Non-pigmented ciliary epithelial cell (primary cell): ENCODE measurements at places on chromosomes 7 and 10.

DNA sequence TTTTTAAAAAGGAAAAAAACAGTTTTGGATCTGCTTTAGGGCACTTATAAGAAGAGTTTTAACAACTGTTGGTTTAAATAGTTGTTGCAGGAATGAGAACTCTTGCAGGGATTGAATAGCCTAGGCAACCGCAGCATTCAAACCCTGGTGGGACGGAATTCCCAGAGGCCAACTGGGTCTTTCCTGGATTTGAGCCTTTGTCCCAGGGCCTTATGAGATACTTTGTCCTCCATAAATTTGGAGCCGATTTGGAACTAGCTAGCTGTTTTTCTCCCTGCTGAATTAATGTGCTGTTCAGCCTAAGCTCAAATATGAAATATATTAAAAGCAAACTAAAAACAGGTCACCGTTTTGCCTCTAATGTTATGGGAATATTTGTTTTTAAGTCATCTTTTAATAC lies 109.6 kb downstream of the LRMDA start:
- DNase-seq = no peak

- no peak for DNase-seq
Observed at GRCh38 chr7:12422554-12423320, 19.1 kb upstream of the VWDE start.

- DNase-seq = no peak
Observed at GRCh38 chr7:46033592-46033991, 112.5 kb upstream of the IGFBP3 start.

DNA sequence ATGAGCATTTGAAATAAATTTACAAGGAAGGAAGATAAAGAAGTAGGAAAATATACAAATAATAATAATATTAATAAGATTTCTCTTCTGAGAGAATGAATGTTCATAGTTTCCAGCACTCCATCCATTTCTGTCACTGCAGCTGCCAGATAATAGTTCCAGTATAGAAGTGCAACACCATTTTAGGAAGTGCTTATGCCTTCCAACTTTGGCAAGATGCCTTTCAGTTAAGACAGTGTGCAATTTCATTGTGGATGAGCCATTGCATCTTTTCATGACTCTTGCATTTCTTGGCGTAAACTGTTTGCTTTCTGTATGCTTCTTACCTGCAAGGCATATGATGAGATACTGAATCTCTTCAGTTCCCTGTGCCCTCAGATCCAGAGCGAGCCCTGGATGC lies 185.0 kb downstream of the PDE1C start:
- DNase-seq = no peak

DNA sequence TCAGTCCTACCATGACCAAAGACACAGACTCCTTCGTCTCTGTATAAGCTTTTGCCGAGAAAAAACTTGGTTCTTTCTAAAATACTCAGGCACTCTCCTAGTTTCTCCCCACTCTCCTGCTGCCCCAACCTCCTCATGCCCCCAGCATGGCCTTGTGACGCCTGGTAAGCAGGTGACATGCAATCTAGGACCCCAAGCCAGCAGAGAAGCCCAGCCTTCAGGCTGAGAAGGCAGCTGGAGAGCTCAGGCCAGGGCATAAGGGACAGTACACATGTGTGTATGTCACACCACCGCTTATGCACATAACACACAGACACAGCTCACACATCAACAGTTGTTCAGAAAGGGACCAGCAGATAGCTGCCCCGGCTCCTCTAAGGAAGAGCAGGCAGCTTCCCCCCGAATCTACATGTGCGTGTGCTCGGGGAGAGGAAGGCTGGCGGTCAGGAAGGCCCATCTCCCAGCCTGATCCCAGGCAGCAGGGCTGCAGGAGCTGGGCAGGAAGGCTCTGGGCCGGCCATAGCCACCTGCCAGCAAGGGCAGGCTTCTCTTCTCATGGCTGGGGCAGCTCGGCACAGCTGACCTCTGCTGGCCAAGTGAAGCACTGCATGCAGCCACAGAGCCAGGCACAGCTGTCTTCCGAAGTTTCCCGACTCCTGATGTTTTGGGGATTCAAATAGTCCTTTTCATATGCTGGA lies 8.5 kb downstream of the DDX56 start:
- no peak for DNase-seq

DNA sequence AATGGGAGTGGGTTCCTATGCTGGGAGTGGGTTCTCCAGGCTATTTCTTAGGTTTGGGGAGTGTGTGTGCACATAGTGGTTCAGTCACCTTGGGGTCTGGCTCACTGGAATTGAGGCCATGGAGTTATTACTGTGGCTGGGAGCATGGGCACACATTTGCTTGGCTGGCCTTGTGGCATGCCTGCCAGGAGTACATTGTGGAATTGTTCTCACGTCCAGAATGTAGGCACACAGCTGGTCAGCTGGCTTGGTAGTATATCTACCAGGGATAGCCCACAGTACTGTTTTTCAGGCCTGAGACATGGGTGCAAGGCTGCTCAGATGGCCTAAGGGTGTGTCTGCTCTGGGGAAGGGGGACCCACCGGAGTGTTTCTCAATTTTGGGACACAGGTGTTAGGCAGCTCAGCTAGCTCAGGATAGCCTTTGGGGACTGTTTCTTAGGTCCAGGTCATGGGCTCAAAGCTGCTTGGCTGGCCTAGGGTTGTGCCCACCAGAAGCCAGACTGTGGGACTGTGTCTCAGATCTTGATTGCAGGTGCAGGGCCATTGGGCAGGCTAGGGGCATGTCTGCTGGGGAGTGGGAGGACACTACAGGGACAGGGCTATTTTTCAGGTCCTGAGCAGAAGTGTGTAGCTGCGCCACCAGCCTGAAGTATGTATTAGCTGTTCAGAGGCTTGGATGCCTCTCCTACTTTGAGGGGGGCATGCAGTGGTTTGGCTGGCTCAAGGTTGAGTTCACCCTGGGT lies 50.6 kb downstream of the TMEM168 start:
- no peak for DNase-seq

GRCh38 chr7:29843726-29844125 lies 37.4 kb downstream of the WIPF3 start:
- no peak for DNase-seq

GRCh38 chr10:14487488-14487883 lies 156.8 kb upstream of the FRMD4A start:
- DNase-seq = no peak

- DNase-seq = no peak
Observed at GRCh38 chr10:130905386-130905785, 406.1 kb downstream of the TCERG1L start.

GRCh38 chr10:85447690-85448089 lies 918.9 kb downstream of the GRID1 start:
- DNase-seq = no peak

- DNase-seq = no peak
Observed at GRCh38 chr10:101650863-101651262, 44.1 kb downstream of the FBXW4 start.

DNA sequence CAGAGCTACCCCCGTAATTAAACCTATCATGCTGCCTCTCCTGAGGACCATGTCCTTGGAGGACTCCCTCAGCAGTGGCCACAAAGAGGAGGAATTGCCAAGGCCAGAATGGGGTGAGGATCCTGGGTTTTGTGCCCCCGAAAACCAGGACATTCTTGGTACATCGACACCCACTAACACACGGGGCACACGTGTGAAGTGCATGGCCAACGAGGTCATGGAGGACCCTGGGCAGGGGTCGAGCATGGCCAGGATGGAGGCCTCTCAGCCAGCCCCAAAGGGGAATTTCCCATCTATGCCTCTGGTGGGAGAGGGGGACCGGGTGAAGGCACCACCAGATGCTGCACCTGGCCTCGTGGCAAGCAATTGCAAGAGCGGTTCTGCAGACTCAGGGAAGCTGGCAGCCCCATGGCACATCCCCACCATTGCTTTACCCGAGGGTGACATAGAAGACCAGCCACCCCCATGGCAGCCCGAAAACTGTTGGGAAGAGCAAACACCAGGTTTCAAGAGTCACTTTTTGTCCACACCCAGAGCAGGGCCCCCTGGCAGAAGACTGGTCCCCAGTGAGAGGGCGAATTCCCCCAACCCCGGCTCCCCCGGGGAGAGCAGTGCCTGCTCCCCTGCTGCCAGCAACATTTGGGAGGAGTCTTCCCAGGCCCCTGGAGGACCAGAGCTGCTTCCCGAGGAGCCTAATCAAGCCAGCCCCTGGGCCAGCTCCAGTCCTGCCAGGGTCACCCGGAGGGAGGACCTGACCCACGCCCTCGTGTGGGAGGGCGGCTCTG lies 26.4 kb downstream of the C10orf71 start:
- DNase-seq = no peak

- no peak for DNase-seq
Observed at GRCh38 chr10:115272482-115272881, 179.3 kb downstream of the ATRNL1 start.

DNA sequence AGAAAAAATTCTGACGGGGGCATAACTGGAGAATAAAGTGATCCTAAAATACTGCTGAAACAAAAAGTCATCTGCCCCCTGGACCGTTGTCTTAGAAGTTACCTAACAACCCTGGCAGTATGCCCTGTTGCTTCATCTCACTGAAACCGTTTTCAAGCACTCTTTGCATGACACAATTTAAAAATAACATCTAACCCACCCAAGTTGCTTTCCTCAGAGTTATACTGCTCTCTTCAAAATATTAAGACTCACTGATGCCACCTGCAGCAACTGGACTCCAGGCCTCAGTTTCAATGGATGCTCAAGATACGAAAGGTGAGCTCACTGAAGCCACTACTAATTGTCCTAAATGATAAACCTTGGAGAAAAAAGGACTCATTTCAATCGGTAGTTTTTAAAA lies 57.4 kb downstream of the CDK6 start:
- no peak for DNase-seq

- no peak for DNase-seq
Observed at GRCh38 chr10:8051109-8051821, 3.2 kb upstream of the GATA3 start.

DNA sequence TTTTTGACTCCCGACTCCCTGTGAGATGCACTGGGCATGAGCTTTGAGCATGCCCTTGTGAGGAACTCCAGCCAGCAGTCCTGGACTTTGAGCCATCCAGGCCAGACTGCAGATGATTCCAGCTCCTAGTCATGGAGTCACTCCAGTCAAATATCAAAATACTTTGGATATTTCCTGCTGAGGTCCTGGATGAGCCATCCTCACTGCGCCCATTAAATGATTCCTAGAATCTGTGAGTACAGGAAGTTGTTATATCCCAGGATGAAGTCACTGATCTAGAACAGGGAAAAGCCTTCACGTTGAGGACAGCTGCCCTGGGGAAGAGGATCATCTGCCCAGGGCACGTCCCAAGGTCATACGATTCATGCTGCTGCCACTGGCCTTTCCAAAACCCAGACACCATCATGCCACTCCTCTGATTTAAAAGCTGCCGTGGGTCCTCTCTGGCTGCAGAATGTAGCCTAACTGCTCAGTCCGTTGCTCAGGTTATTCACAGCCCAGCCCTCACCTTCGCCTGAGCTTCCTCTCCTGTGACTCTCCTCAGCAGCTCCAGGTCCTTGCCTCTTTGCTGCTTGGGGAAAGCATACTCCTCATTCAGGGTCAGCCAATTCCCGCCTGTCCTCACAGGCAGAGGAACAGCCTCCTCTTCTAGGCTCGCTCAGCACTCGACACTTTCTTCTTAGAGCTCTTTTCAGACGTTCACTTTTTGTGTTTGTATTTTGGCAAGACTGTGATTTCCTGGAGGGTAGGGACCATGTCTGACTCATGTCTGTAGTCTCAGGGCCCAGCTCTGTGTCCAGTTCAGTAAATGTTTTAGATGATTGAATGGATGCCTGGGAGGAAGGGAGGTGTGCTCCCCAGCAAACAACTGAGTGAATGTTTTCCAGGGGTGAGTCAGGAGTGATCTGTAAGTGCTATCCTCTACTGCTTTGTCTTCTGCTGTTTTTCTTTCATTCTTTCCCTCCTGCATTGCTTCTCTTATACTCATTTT lies 157.8 kb downstream of the SNX10 start:
- DNase-seq = no peak

- no peak for DNase-seq
Observed at GRCh38 chr10:85459906-85460305, 906.7 kb downstream of the GRID1 start.

DNA sequence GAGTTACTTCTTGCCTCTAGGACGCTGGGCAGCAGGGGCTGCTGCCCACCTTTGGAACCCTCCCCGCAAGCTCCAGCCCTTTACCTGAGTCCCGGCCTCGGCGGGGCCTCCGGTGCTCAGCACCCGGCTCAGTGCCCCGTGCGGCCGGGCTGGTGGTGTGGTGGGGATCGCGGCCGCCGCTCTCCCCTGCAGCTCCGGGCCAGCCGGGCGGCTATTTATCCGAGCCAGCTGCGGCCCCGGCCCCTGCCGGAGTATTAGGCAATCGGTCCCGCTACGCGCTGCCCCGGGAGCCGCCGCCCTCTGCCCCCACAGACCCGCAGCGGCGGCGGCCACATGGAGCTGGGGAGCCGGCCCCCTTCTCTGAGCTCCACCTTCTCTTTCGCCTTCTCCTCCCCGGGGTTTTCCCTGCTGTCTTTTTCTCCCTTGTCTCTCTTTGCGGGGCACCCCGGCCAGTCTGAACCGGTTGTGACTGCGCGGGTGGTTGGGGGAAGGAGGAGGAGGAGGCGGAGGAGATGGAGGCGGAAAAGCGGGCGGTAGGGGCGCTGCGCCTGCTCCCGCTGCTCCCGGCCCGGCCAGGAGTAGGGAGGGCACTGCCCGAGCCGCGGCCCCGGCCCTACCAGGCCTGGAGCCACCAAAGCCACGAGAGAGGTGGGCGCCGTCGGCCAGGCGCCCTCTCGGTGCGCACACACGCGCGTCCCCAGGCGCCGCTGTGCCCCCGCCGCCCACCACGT lies at the start of gene SLC16A9:
Gene SLC16A9 (minus strand): TSS at position 456 of the 731 bp plus-strand sequence. CDS start 25,559 bp downstream, outside the sequence.
- DNase-seq = no peak

DNA sequence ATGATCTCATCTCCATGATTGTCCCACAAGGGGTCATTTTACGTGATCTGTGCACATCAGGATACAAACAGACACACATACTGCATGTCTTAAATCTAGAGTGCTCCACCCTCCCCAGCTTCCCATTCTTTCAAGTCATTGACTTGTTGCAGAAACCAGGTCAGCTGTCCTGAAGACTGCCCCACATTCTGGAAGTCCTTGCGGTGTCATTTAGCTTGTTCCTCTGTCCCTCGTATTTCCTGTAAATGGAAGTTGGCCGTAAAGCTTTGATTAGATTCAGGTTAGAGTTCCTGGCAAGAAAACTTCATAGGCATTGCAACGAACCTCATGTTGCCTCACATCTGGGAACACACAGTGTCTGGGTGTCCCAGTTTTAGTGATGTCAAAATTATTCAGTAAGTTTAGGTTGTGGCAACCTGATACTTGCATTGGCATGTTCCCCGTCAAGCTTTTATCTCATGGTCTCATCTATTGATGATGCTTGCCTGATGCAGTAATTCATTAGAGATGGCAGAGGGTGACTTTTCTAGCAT lies 417.4 kb upstream of the GALNT17 start:
- DNase-seq = no peak

GRCh38 chr7:79730971-79731370 lies 277.5 kb upstream of the MAGI2 start:
- DNase-seq = no peak

DNA sequence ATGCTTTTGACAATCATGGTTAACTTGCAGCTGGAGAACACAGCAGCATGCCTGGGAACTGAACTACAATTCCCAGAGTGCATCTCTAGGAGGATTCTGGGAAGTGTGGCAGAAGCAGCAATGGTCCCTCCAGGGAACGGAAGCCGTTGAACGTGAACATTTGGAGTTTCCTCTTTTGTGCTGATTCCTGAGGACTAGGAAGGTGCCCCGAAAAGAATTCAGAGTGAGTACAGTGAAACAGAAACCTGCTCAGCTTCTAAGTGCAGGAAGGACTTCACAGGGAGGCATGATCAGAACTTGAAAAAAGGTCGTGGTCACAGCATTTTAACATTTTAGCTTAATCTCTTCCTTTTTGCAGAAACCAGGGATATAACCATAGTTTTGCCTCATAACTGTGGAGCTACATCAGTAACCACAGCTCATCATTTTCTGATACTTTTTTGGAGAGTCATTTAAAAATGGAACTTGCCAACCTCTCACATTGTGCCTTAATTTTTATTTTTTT lies at the start of gene NUDT13:
Gene NUDT13 (plus strand): TSS at position 111 of the 505 bp plus-strand sequence. CDS start 3,911 bp downstream, outside the sequence.
- no peak for DNase-seq
